ENCODE measurements at places on chromosomes 2 and 18.
A peak's percentile ranks its signal among the peaks of the same experiment; 100 is the strongest.

DNA sequence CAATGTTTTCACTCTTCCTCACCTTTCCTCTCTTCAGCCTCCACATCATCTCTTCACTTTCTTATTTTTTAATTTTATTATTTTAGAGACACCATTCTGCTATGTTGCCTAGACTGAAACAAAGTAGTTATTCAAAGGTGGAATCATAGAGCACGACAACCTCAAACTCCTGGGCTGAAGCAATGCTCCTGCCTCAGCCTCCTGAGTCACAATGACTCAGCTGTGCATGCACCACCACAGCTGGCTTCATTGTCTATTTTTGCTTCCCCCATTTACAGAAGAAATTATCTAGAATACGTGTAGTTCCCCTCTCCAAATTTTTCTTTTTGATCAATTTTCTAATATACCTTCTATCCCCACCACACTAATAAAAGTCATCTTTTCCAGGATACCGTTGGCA is 911.5 kb upstream of the SOX11 start:
- H3K27ac ChIP-seq: no peak overlapping the region
- H3K4me1 ChIP-seq: no peaks in the 10 kb centered on the region
- DNase-seq: no peak
- H3K27me3 ChIP-seq: no peaks in the 10 kb centered on the region
- no peak overlapping the region for H3K4me3 ChIP-seq

- DNase-seq: no peak
- no peaks in the 10 kb centered on the region for H3K36me3 ChIP-seq
- H3K27me3 ChIP-seq: no peaks in the 10 kb centered on the region
These were observed 538.0 kb downstream of the TMX3 start for GRCh38 chr18:68176901-68177300.

- H3K4me3 ChIP-seq: no peak overlapping the region
- no peaks in the 10 kb centered on the region for H3K36me3 ChIP-seq
- H3K4me1 ChIP-seq: no peaks in the 10 kb centered on the region
- peak; percentile 56 for DNase-seq
These were observed 203.0 kb downstream of the SOCS6 start for GRCh38 chr18:70491734-70492348.

DNA sequence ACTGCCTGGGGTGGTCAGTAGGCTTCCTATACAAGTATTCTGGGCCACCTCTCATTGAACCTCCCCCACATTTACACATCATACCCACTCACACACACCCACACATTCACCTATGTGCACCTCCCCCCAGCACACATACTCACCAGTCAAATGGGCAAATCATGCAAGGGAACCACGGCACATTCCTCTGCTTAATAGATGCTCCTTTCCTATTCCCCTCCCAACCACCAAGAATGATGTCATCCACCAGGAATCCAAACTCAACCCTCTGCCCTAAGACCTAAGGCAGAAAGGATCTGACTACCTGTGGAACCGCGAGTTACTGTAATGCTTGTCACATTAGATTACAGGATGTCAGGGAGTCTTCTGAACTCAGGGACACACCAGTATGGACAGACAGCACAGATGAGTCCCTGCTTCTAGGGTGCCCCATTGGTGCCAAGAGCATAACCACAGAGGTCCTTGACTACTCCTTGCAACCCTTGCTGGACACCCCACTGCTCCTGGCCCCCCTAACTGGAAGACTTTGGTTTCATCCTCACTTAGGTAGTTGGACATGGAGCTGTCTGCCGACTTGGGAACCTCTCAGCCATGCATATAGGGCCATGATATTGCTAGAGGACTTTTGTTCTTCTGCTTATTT is 21.5 kb upstream of the CAB39 start:
- H3K27me3 ChIP-seq: peaks cover 5% of the 10 kb centered on the region
- peaks cover 20% of the 10 kb centered on the region for H3K4me1 ChIP-seq
- peaks cover 3% of the 10 kb centered on the region for H3K36me3 ChIP-seq
- H3K27ac ChIP-seq: no peak overlapping the region
- no peak for DNase-seq

DNA sequence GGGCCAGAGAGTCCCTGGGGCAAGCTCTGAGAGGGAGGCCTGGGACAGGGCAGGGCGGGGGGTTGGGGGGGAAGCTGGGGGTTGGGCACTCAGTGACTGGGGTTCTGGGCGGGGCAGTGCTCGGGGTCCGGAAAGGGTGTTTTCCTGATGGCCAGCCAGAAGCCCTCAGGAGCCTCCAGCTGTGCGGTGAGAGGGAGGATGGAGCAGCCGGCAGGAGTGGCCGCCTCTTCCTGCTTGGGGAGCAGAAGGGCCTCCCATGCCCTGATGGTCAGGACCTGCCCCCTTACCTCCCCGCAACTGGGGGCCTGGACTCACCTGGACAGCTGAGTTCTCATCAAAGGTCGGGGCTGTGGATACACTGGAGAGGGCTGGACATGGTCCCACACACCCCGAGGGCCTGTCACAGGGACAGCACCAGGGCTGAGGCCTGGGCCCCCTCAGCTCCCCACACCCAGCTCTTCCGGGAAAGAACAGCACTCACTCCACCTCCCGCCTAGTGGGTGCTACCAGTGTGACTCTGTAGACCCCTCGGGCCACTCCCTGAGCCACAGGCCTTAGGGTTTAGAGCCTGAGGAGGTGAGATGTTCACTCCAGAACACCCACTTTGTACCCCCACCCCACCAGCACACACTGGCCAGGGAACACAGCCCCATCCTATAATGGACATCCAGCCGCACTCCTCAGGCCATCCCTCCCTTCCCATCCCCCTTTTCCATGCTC is 6.7 kb downstream of the SFTPB start:
- H3K4me1 ChIP-seq: no peaks in the 10 kb centered on the region
- peaks cover 2% of the 10 kb centered on the region for H3K36me3 ChIP-seq
- DNase-seq: no peak
- no peak overlapping the region for H3K4me3 ChIP-seq

GRCh38 chr2:109471658-109472057 is 142.1 kb downstream of the SEPTIN10 start:
- peaks cover 3% of the 10 kb centered on the region for H3K27me3 ChIP-seq
- no peak overlapping the region for H3K4me3 ChIP-seq
- no peak overlapping the region for H3K27ac ChIP-seq
- no peaks in the 10 kb centered on the region for H3K36me3 ChIP-seq
- H3K4me1 ChIP-seq: peaks cover 3% of the 10 kb centered on the region

DNA sequence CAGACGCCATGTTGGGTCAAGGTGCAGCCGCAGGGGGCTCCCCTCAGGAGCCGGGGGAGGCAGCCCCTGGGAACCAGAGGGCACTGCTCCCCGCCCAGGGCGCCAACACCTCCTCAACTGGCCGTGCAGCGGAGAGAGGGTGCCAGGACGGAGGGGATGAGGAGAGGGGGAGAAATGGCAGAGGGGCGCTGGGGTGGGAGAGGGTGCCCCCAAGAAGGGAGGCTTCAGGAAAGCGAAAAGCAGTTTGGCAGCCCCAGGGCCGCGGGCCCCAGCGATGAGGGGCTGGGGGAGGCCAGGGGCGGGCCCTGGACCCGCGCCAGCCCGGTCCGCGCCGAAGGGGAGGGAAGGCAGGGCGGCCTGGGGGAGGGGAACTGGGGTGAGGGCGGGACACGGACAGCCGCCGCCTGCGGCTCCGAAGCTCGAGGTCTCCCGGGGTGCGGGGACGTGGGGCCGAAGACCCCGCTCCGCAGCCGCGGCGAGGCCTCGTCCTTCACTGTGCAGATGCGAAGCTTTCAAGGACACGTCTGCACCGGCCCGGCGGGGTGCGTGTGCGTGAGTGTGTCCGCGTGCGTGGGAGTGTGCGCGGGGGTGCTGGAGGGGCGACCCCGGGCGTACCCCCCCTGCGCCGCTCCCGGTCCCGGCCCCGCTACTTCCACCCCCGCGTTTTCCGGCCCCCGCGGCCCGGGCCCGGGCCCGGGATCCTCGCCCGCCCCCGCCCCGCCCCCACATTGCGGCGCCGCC is 1.4 kb downstream of the DNMT3A start:
- peaks cover 50% of the 10 kb centered on the region for H3K4me1 ChIP-seq
- DNase-seq: peak; percentile 46
- H3K36me3 ChIP-seq: peaks cover 7% of the 10 kb centered on the region
- peaks cover 22% of the 10 kb centered on the region for H3K27me3 ChIP-seq
- peak overlapping the region; percentile 67 for H3K4me3 ChIP-seq
- no peak overlapping the region for H3K27ac ChIP-seq

DNA sequence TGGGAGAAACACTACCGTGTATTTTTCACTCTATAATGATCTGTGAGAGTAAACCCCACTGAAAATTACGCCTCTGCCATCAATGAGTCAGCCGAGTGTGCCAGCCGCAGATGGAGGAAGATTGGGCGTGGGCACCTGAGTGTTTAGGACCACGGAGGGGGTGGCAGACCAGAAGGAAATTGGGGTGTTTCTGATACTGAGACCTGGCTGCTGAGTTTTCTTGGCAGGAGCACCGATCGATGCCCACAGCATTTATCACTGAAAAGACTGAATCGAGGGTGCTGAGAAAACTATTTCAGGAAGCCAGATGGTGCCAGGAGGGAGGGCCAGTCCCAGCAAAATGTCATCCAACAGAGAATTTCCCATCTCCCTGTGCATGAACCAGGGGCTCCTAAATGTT is 91.9 kb upstream of the TPO start:
- H3K36me3 ChIP-seq: no peaks in the 10 kb centered on the region
- DNase-seq: no peak
- no peak overlapping the region for H3K27ac ChIP-seq

- H3K4me3 ChIP-seq: no peak overlapping the region
- no peak overlapping the region for H3K27ac ChIP-seq
- peaks cover 47% of the 10 kb centered on the region for H3K27me3 ChIP-seq
- no peak for DNase-seq
These were observed 28.9 kb upstream of the ARHGEF4 start for GRCh38 chr2:130807659-130808385.

DNA sequence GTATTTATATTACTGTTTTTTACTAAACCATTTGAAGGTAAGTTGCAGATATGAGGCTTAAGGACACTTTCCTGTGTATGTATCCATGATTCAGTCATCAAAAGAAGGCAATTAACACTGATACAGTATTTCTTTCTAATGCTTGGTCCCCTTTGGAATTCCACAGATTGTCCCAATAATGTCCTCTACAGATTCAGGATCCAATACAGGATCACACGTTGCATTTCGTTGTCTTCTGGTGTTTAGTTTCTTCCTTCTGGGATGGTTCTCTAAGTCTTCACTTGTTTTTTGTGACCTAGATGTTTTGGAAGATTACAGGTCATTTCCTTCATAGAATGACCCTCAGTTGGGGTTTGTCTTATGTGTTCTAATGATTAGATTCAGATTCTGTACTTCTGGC is 40.0 kb downstream of the NPAS2 start:
- no peaks in the 10 kb centered on the region for H3K36me3 ChIP-seq
- DNase-seq: no peak
- no peaks in the 10 kb centered on the region for H3K4me1 ChIP-seq
- H3K4me3 ChIP-seq: no peak overlapping the region
- H3K27ac ChIP-seq: no peak overlapping the region

GRCh38 chr2:24049485-24050021 is at the start of gene FKBP1B:
FKBP1B (plus strand) TSS chr2:24049741; CDS start chr2:24049850, 109 bp downstream.
- H3K27ac ChIP-seq: no peak within 1 kb of the TSS
- DNase-seq: peak; percentile 74
- H3K27me3 ChIP-seq: peaks cover 11% of the 10 kb centered on the region
- H3K36me3 ChIP-seq: peaks cover 2% of the 10 kb centered on the region
- peaks cover 35% of the 10 kb centered on the region for H3K4me1 ChIP-seq

DNA sequence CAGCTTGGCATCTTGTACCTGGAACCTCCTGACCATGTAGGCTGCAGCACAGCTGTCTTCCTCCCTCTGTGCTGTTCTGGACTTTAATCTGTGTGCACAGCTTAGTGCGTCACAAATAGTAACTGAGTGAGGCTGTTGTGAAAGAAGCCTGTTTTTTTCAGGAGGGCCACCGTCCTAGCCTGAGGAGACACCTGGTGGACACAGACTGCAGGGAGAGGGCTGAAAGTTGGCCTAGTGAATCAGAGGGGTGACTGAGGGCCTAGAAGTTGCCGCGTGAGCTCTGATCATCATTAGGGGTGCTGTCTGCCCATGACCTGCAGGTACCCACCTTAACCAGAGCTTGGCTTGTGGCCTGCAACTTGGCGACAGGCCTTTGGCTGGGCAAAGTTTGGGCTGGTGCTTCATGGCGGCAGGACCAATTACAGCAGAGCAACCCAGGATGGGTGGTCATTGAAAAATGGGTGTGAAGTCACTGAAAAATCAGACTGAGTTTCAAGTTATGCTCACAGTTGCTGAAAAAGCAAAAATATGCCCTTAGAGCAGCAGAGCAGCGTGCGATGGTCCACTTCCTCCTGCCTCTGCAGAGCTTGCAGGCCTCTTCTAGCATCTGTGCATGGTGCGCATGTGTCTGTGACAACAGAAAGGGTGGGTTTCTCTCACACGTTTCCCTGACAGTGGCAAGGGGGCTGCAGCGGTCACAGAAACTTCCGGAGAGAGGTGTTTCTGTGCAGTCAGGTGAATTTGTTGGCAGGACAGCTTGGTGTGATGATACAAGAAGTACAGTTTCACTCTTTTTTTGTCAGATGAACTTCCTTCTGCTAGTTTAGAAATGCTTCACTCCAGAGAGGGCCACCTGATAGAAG is 9.6 kb downstream of the GDF7 start:
- peaks cover 2% of the 10 kb centered on the region for H3K36me3 ChIP-seq
- no peak overlapping the region for H3K4me3 ChIP-seq
- H3K27ac ChIP-seq: no peak overlapping the region
- DNase-seq: no peak

DNA sequence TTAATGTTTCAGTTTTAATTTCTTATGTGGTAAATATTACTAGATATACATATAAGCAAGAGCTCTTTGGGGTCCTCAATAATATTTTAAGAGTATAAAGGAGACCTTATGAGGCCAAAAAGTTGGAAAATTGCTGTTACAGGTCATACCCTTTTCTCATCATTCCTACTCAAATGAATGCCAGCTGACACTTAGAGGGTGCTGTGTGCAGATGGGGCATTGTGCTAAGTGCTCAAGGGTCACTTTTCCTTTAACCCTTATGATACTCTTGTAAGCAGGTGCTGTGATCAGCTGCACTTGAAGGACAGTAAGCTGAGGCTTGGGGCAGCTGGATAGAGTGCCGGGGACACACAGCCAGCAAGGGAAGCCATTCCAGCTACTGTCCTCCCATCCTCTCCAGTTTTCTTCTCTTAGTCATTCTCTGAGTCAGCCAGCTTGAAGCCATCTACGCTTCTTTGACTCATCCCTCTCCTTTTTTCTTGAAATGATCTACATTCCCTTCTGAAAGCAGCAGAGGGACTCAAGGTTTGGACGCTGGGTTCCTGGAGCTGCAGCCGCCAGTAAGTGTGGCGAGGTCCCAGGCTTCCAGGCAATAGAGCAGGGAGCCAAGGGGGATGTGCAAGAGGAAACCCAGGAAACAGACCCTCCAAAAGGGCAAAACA is 42.0 kb upstream of the CREB1 start:
- no peak for DNase-seq
- no peak overlapping the region for H3K27ac ChIP-seq
- H3K4me3 ChIP-seq: no peak overlapping the region
- H3K27me3 ChIP-seq: peaks cover 4% of the 10 kb centered on the region
- H3K36me3 ChIP-seq: no peaks in the 10 kb centered on the region

DNA sequence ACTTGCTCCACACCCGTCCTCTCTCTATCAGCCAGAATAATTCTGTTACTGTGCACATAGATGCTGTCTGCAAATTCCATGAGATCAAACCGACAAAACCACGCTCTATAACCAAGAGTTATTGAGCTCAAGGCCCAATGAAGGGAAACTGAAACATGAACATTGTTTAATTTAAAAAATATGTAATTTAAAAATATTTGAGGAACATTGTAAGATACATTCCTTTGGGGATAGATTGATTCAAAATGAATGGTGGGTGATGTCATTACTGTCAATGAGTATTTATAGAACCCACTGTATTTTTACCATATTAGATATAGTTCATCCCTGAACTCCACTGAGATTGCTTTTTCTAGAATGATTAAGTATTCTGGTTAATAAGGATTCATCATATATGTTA is 50.4 kb downstream of the NCKAP5 start:
- no peak overlapping the region for H3K27ac ChIP-seq
- no peaks in the 10 kb centered on the region for H3K4me1 ChIP-seq
- no peak overlapping the region for H3K4me3 ChIP-seq
- no peaks in the 10 kb centered on the region for H3K27me3 ChIP-seq
- DNase-seq: no peak
